MCF 10A (cell line): ENCODE measurements at places on chromosomes 5 and 9.

GRCh38 chr9:69411931-69412740 lies 87.1 kb downstream of the ENTREP1 start:
- no peak for DNase-seq

DNA sequence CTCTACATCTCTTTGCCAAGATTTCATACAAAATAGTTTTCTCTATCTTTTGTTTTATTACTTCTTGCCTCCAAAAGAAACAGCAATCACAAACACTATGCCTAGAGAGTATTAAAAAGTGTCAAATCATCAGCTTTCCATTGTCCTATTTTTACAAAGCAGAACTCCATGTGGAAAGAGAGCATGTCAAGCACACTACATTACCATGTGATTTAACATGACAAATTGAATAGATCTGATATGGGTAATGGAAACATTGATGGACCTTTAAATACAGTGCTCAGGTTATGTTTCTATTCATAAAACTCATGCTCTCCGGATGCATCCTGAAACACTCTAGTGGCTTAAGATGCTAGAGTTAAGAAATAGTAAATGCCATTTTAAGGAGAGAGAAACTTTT lies 791.4 kb upstream of the CTNND2 start:
- DNase-seq, result no peak

DNA sequence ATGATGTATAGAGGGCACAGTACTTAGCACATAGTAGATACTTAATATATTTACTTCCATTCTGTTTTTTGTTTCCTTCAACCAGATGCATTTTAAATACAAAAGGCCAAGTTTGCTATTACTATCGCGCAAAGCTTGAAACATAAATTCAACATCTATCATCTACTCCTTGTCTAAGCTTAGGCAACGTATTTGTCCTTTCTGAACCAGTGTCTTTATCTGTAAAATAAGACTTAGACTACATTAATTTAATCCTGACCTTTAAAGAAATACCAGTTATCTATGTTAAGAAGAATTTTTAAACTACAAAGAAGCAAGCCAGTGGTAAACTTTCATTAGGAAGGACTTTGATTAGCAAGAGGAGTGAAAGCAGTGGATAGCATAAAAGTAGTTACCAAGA lies 173.0 kb downstream of the WDR70 start:
- DNase-seq, result no peak

- peak; percentile 73 for DNase-seq
Measured at GRCh38 chr5:83475391-83475863, 3.9 kb downstream of the VCAN start.

DNA sequence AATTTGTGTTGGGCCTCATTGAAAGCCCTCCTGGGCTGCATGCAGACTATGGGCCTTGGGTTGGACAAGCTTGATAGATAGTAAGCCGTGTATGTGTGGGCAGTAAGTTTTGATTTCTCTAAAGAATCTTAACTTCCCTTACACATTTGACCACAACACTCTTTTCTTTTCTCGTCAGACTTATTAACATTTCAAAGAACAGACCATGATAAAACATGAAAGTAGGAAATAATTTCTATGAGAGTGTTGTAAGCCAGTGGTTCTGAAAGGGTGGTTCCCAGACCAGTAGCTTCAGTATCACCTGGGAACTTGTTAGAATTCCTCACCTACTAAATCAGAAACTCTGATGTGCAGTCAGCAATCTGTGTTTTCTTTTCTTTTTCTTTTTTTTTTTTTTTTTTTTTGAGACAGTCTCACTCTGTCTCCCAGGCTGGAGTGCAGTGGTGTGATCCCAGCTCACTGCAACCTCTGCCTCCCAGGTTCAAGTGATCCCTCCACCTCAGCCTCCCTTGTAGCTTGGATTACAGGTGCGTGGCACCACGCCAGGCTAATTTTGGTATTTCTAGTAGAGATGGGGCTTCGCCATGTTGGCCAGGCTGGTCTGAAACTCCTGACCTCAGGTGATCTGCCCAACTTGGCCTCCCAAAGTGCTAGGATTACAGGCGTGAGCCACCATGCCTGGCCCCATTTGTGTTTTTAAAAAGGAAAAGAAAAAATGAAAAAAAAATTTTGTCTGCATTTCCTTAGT lies 20.0 kb upstream of the GCNT1 start:
- no peak for DNase-seq

DNA sequence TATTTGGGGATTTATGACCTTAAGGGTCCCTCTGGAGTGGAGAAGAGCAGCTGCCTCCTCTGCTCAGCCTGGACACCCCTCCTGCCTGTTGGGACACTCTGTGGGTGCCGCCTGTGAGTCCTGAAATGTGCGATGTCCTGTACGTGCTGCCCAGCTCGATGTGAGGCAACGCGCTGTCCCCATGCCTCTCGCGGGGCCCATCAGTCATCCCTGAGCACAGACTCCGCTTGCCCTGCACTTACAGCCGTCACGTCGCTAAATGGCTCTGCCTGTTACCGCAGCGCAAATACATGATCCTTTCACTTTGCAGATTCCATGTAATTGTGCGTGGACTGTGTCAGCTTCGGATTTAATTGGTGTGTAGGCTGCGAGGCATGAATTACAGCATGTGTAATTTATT lies 27.1 kb downstream of the IRX4 start:
- DNase-seq, result no peak

GRCh38 chr5:17151686-17152085 lies 65.7 kb upstream of the BASP1 start:
- DNase-seq, result no peak

DNA sequence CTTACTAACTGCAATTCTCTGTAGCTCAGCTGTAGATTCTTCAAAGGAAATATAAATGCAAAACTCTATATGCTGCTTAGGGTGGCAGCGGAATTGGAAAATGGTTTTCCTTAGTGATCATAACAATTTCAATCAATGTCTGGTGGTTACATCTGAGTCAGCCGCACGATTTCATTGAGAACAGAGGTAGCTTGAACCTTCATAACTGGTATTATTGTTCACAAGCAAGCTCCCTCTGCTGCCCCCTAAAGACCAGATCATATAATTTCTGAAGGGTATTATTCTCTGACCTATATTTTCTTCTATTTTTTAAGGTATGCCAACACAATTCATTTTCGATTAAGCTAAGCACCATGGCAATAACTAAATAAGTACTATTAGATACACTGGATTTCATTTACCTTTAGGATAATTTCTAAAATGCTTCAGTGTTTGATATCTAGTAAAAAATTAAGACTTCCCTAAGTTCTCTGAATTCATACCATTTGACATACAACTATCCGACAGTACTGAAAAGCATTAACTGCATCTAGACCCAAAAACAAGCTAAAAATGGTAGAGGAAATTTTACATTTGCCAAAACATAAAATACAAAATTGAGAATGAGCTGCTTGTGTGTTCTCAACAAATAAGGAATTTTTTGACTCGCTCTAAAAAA lies 181.1 kb upstream of the SPEF2 start:
- peak; percentile 77 for DNase-seq

- peak; percentile 49 for DNase-seq
Measured at GRCh38 chr5:124289641-124290311, 456.7 kb downstream of the ZNF608 start.

DNA sequence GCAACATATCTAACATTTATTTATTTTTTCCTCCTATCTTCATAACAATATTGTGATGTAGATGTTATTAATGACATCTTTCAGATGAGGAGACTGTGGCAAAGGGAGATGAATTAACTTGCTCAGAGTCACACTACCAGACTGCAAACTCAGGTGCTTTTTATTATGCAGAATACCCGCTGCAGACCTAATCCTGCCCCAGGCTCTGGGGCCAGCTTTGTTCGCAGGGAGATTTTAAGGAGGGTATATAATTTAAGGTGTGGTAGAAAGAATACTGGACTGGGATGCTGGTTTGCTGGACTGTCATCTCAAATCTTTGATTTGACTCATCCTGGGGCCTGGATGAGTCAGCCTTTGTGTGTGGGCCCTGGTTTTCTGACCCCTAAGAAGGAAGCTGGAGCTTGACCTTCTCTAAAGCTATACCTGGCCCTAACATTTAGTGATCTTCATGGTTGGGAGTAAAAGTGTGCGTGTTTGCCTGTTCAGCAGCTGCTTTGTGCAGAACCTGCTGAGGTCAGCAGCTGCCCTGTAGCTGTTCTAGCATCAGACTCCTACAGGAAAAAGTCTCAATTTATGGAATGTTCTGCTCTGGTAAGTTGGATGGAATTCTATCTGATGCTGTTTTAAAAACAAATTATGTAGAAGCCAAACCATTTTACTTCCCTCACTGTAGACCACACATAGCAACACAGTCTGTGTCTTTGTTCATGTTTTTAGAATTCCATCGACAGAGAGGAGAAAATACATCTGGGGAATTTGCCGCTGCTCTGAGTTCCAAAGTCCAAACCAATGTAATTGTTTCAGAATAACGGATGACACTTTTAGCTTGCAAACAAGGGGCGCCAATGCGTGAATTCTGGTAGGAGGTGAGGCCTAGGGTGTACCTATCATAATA lies 4.5 kb downstream of the SLC36A1 start:
- peak; percentile 41 for DNase-seq

DNA sequence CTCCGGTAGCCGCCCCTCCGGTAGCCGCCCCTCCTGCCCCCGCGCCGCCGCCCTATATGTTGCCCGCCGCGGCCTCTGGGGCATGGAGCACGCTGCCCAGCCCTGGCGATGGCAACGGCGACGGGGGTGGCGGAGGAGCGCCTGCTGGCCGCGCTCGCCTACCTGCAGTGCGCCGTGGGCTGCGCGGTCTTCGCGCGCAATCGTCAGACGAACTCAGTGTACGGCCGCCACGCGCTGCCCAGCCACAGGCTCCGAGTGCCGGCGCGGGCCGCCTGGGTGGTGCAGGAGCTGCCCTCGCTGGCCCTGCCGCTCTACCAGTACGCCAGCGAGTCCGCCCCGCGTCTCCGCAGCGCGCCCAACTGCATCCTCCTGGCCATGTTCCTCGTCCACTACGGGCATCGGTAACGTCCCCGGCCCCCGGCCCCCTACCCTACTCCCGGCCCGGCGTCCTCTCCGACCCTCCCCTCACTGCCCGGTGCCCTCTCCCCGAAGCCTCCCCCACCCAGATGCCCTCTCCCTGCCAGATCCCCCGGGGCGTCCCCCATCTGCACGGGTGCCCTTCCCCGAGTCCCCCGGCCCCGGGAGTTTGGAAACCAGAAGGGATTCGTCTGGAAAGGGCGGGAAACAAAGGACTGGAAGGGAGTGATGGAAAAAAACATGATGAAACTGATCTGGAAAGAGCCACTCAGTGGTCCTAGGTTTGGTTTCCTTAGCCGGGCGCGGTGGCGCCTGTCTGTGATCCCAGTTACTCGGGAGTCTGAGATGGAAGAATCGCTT lies 417 bp downstream of the SRD5A1 start:
- DNase-seq, result peak; percentile 17

GRCh38 chr9:123757960-123758359 lies 172.0 kb downstream of the DENND1A start:
- peak; percentile 6 for DNase-seq

DNA sequence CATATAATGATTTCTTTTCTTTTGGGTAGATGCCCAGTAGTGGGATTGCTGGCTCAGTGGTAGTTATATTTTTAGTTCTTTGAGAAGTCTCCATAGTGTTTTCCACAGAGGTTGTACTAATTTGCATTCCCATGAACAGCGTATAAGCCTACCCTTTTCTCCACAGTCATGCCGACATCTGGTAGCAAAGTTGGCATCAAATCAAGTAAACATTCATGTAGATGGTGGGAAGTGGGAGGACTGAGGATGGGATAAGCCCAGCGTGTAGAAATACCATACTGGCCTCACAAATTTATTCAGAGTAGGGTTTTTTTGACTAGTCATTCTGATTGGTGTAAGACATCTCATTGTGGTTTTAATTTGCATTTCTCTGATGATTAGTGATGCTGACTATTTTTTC lies 115.4 kb downstream of the EGFLAM start:
- DNase-seq, result no peak

GRCh38 chr9:93950619-93951601 lies 4.2 kb downstream of the BARX1 start:
- no peak for DNase-seq

GRCh38 chr5:76081811-76082771 lies 1.1 kb upstream of the SV2C start:
- DNase-seq, result no peak
